RCC 7860 (cell line): ENCODE measurements at places on chromosomes 5 and 9.

DNA sequence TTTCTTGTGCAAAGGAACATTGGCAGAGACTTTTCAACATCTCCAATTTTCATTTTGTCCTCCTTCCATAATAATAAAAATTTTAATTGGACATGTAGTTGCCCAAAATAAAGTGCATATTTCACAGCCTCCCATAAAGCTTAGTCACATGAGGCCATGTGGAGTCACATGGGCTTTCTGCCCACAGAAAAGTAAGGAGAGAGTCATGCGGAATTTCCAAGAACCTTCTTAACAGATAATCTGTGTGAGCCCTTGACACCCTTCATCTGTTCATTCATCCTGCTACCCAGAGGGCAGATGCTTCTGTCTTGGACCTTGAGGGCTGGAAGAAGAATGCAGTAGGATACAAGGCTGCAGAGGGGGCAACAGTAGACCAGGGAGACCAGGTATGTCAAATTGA is 60.7 kb downstream of the APTX start:
- DNase-seq: no peak

DNA sequence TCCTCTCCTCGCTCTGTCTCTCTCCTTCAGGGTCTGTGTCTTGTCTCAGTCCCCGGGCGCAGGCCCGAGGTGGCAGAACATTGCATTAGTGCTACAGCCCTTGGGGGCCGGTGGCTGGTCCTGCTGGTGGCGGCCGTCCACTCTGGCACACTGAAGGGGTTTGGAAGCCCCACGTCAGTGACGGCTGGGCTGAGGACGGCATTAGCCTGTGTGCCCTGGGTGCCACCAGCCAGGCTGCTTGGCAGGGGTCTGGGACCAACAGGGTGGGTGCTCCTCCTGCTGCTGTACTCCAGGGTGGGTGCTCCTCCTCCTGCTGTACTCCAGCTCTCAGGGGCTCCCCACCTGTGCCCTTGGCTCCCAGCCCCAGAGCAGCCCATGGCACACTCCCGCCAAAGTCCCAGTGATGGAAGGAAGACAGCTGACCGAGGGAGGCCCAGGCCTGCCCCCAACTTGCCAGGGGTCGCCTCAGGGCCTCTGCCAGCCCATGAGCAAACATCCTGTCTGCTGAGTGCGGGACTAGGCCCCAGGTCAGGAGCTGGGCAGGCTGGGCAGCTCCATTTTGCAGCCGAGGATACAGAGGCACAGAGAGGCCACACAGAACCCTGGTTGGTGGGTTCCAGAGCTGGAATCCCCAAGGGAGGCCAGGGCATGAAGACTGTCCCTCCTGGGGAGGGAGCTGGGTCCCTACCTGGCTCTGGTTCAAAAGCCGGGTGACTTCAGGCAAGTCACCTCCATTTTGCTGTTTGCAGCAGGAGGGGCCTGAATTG is 27.3 kb downstream of the SARDH start:
- DNase-seq: no peak

DNA sequence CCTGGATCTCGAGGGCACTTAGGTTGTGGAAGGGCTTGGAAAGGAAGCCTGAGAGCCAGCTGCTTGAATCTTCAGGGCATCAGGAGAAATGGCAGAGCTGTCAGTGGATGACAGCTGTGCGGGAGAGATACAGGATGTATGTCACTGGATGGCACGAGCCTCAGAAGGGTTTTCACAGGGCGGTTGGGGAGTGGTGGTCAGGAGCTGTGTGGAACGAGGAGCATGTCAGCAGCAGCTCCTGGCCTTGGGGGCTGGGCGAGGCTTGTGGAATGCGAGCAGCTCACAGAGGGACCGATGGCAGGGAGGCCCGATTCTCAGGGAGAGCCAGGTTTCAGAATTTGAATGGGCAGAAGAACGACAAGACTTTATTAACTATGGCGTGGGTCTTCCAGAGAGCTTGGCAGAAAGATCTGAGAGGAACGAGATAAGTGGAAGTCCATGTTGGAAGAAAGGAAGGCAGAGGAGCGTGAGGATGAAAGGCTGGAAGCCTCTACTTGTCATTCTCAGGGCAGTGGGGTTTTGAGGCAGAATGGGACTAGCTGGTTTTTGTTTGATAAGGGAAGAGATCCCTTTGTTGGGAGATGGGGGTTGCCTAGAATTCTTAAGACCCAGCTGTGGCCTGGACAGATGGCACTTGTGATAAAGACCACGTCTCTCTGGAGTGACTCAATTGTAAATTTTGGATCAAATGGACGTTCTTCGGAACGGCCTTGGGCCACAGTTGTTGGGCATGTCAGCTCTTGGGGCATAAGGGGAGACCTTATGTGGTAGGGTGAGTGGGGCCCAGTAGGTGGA is 60.3 kb downstream of the SNX30 start:
- no peak for DNase-seq

- no peak for DNase-seq
These were observed 42.9 kb downstream of the CXXC5 start for GRCh38 chr5:139690803-139691629.
